Caudate nucleus (tissue), 63 donors: ENCODE measurements at places on chromosomes 7 and 10.

GRCh38 chr7:127093340-127093739, 159.4 kb downstream of the GRM8 start:
- DNase-seq = no peak

- no peak for DNase-seq
Observed at GRCh38 chr10:60818134-60818770, 40.0 kb downstream of the CDK1 start.

- no peak for DNase-seq
Observed at GRCh38 chr10:93413252-93413689, 68.9 kb downstream of the MYOF start.

DNA sequence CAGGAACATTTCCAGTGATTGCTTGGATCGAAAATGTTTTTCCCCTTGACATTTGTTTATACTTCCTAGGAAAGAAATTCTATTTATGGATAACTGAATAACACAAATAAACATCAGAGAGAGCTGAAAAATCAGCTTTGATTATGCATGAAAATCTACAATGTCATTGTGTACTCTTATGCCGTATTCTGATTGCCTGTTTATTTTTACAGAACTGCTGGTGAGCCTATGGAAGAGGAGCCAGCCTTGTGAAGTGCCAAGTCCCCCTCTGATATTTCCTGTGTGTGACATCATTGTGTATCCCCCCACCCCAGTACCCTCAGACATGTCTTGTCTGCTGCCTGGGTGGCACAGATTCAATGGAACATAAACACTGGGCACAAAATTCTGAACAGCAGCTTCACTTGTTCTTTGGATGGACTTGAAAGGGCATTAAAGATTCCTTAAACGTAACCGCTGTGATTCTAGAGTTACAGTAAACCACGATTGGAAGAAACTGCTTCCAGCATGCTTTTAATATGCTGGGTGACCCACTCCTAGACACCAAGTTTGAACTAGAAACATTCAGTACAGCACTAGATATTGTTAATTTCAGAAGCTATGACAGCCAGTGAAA, 121.5 kb downstream of the TWIST1 start:
- no peak for DNase-seq

DNA sequence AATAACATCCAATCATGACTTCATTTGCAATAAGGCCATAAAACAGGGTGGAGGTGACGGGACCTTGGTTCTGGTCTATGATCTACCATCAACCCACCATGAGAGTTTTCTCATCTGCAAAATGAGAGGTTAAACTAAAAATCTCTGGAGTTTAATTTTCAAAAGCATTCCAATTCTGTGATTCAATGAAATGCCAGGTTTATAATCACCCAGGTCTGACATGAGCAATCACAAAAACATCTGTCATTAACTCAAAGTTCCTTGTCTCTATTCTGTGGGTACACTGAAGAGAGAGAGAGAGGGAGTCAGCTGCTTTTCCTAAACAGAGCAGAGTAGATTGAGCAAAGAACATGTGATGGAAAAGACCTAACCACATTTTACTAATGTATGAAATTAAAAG, 75.4 kb downstream of the NUDCD3 start:
- DNase-seq = no peak

GRCh38 chr7:69728304-69728703, 130.0 kb downstream of the AUTS2 start:
- DNase-seq = no peak

DNA sequence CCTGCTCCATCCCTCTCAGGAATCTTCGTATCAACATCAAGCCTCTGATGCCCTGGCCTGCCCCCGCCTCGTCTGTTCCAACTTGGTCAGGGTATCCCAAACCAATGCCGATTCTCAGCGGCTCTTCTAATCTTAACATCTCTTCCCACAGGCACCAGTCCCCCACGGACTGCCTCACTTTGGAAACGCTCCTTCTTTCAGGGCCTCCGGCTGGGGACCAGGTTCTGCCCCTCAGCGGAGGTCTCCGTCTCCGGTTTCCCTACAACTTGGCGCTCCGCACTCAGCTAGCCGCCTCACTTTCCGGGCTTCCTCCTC, 488 bp downstream of the ABCF2 start:
- DNase-seq = no peak

DNA sequence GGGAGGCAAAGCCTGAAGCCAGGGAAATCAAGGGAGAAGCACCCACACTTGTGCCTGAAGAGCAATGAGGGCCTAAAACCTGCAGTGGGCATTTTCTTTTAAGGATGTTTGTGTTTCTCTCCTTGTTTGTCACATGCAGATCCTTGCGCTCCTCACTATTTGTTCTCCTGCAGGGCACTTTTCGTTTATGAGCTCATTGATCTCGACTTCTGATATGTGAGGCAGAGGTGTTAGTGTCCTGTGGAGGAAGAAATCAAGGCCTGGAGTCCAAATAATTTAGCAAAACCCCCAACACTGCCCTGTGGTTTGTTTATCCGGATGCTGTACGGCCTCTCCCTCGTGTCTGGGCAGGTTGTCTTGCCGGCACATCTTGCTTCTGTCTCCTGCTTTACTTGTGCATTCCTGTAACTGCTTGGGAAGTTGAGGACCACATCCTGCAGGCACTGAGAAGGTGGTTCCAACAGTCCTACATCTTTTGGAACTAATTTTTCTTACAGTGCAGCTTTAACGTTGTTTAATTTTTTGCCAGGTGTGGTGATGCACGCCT, 13.7 kb downstream of the UBE3C start:
- DNase-seq = no peak

GRCh38 chr10:72276421-72277339, 3.0 kb downstream of the DDIT4 start:
- DNase-seq = no peak

- DNase-seq = no peak
Observed at GRCh38 chr7:117937049-117937752, 64.0 kb upstream of the CTTNBP2 start.

GRCh38 chr7:50620433-50620832, 55.2 kb upstream of the DDC start:
- no peak for DNase-seq

DNA sequence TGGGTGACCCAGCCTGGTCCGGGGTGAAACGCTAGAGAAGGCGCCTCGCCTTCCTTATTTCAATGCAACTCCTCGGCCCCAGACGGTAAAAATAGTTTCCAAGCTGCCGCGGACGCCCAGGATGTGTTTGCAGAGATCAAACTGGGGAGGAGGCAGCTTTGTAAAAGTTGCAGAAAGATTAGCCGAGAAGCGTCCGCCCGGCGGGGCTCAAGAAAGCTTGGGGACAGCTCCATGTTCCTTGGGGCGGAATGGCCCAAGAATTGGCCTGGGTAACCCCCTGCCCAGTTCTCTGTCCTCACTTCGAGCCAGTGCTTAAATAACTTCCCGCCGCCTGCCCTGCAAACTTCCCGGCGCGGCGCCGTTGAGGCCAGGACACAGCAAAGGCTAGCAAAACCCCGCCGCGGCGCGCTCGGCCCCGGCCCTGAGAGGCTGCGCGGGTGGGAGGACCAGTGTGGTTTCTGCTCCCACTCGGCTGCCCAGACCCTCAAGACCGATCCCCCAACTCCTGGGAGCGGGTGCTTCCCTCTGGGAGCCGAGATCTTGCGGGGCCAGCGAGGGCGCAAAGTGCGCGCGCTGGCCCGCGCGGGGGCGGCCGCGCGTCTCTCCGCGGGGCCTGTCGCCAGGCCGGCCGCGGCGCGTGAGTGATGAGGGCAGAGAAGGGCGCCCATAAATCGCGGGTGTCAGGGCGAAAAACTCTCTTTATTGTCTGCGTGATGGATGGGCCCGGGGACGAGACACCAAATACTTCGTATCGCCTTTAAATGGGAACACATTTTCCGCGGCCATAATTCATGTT, 6.3 kb upstream of the ZNF503 start:
- DNase-seq = no peak
